ENCODE measurements at places on chromosomes 11 and 22. TPM values are rescaled to one million over a fixed set of nuclear protein-coding genes. Genes with fewer than 3 reads are reported as not detected.

The B4GALNT4 gene
- total RNA-seq, result 64.6 TPM

The PAAF1 gene
- 15.6 TPM for total RNA-seq

The MS4A3 gene
- total RNA-seq, result not detected

The XKR3 gene
- total RNA-seq, result not detected

The BACE1-AS gene
- total RNA-seq, result 6.8 TPM

The CACNA1I gene
- 0.17 TPM for total RNA-seq

The OR6M1 gene
- total RNA-seq, result not detected

The ZP1 gene
- not detected for total RNA-seq

The SEPTIN3 gene
- total RNA-seq, result 0.52 TPM

The MUC15 gene
- total RNA-seq, result 0.16 TPM

The F2 gene
- total RNA-seq, result 0.57 TPM

The CHST1 gene
- total RNA-seq, result 2.6 TPM

The CEP126 gene
- total RNA-seq, result 2.1 TPM

The MS4A15 gene
- not detected for total RNA-seq

The AQP11 gene
- total RNA-seq, result 0.48 TPM

The MCHR1 gene
- 0.96 TPM for total RNA-seq

The GRIK4 gene
- total RNA-seq, result 3.9 TPM

The RIMBP3B gene
- 0.16 TPM for total RNA-seq

The ZBTB16 gene
- total RNA-seq, result 0.36 TPM

Measured in astrocyte (in vitro differentiated cells and primary cell).